ENCODE measurements at places on chromosomes 5 and 9.

- H3K4me3 ChIP-seq = no peak overlapping the region
- no peaks in the 10 kb centered on the region for H3K36me3 ChIP-seq
- H3K27me3 ChIP-seq = no peaks in the 10 kb centered on the region
- H3K27ac ChIP-seq = no peak overlapping the region
- DNase-seq = no peak
These were observed 829.6 kb downstream of the PTPRD start for GRCh38 chr9:9783211-9783610.

DNA sequence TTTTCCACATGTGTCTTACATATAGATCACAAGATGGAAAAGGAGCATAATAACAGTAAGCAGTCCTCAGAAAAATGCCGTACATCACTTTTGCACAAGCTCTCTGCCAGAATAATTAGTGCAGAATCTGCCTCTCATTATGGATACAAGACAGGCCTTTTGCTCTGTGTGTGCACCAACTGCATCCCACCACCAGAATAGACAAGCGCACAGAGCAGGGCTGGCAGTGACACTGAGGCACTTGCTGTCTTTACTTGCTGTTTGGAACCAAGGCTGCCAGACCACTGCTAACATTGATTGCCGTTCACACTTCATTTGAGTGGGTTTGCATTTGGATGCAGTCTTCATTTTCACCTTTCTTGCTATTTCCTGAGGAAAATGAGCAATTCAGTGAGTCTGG is 741.3 kb downstream of the TLE1 start:
- no peak overlapping the region for H3K4me3 ChIP-seq
- no peaks in the 10 kb centered on the region for H3K4me1 ChIP-seq
- H3K27ac ChIP-seq = no peak overlapping the region
- H3K36me3 ChIP-seq = no peaks in the 10 kb centered on the region
- DNase-seq = no peak

- no peaks in the 10 kb centered on the region for H3K27me3 ChIP-seq
- no peaks in the 10 kb centered on the region for H3K4me1 ChIP-seq
- no peaks in the 10 kb centered on the region for H3K36me3 ChIP-seq
- no peak overlapping the region for H3K4me3 ChIP-seq
These were observed 400.9 kb downstream of the RAB3C start for GRCh38 chr5:58983526-58984452.

- no peaks in the 10 kb centered on the region for H3K27me3 ChIP-seq
- H3K27ac ChIP-seq = no peak overlapping the region
- DNase-seq = no peak
- no peak overlapping the region for H3K4me3 ChIP-seq
These were observed 22.5 kb downstream of the PRUNE2 start for GRCh38 chr9:76883341-76883855.

- peaks cover under 1% of the 10 kb centered on the region for H3K4me1 ChIP-seq
- no peak overlapping the region for H3K4me3 ChIP-seq
- H3K27me3 ChIP-seq = no peaks in the 10 kb centered on the region
- peaks cover 18% of the 10 kb centered on the region for H3K36me3 ChIP-seq
- no peak overlapping the region for H3K27ac ChIP-seq
These were observed 45.1 kb downstream of the ERMP1 start for GRCh38 chr9:5787759-5788302.

DNA sequence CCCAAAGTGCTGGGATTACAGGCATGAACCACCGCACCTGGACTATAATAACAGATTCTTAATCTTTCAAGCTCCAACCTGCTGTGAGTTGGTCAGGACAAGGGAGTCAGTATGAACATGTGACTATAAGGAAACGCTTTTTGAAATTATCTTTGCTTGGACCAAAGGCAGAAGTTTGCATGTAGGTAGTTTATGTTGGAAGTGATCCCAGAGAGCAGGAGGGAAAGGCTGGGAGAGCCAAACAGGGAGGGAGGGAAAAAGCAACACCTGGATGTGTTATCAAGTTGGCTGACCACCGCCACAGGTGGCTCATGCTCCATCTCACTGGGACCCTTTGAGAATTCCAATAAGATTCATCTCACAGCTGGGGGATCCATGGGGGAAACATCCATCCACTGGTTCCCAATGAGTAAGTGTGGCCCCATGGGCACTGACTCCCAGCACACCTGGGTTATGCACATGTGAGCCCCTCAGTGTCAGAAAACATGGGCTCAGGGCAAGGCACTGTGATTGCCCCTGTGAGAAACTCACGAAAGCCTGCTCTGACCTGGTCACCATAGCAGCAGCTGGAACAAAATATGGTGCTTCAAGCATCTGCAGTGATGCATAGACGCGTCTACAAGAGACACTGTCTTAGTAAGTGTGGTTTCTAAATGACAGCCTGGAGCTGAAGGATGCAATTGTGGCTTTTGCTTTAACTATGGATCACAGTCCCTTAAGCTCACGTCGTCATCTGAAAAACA is 62.1 kb downstream of the ARSB start:
- H3K4me3 ChIP-seq = no peak overlapping the region

- H3K36me3 ChIP-seq = no peaks in the 10 kb centered on the region
- DNase-seq = no peak
- no peak overlapping the region for H3K4me3 ChIP-seq
These were observed 98.2 kb downstream of the OXCT1 start for GRCh38 chr5:41772056-41772455.

- no peaks in the 10 kb centered on the region for H3K36me3 ChIP-seq
- no peak overlapping the region for H3K27ac ChIP-seq
- no peak for DNase-seq
- H3K4me1 ChIP-seq = no peaks in the 10 kb centered on the region
These were observed 726.5 kb upstream of the RIOK2 start for GRCh38 chr5:97909541-97909940.

- DNase-seq = no peak
- peaks cover 31% of the 10 kb centered on the region for H3K4me1 ChIP-seq
- no peaks in the 10 kb centered on the region for H3K36me3 ChIP-seq
These were observed 50.3 kb downstream of the RFX3 start for GRCh38 chr9:3475300-3476020.

DNA sequence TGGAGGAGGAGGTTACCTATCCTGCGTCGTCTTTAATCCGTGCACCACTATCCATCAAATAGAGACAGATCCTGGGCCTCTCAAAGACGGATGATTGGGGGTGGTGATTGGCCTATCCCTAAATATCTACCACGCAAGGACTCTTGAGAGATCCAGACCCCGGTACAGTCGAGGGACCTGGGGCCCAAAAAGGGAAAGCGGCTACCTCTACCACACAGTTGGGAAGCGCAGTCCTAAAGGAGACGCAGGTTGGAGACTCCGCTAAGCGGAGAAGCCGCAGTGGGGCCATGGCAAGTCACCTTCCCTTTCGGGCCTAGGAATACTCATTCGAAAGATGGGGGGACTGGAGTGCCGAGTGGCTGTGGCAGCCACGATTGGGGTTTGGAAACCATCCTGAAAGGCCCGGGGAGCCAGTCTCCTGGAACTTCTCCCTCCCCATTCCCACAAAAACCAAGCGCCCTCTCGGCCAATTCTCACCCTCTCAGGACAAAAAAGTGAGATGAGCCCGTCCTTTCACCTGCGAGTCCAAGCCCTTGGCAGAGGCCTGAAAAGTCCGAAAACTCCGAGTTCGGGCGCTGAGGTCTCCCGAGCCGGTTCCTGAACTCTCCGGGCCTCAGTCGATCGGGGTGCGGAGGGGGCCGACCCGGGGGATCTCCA is 499 bp upstream of the FOXE1 start:
- no peak overlapping the region for H3K27ac ChIP-seq
- no peaks in the 10 kb centered on the region for H3K36me3 ChIP-seq
- peaks cover 31% of the 10 kb centered on the region for H3K4me1 ChIP-seq
- peaks cover 75% of the 10 kb centered on the region for H3K27me3 ChIP-seq

- H3K4me3 ChIP-seq = no peak overlapping the region
- no peak for DNase-seq
- no peaks in the 10 kb centered on the region for H3K36me3 ChIP-seq
- no peaks in the 10 kb centered on the region for H3K27me3 ChIP-seq
These were observed 473.6 kb upstream of the TNC start for GRCh38 chr9:115591584-115591984.

GRCh38 chr5:112762113-112762810 is 24.6 kb downstream of the APC start:
- peaks cover 2% of the 10 kb centered on the region for H3K4me1 ChIP-seq
- DNase-seq = no peak
- no peak overlapping the region for H3K27ac ChIP-seq
- no peaks in the 10 kb centered on the region for H3K36me3 ChIP-seq

DNA sequence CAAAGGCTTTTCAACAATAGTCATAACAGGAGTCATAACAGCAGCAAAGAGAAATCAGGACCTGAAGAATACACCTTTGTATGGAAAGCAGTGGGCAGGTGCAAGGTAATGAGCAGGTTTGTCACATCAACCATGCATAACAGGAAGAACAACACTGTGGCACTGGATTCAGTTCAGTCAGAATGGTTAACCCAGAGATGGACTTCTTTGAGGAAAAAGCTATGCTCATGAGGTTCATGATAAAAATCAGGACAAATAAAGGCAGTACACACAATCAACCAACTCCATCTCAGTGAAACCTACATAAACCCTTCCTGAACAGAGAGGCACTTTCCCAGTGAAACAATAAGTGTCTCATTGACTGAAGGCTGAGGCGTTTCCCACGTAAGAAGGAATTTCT is 27.0 kb downstream of the ABITRAM start:
- no peaks in the 10 kb centered on the region for H3K27me3 ChIP-seq
- no peak overlapping the region for H3K27ac ChIP-seq
- no peaks in the 10 kb centered on the region for H3K4me1 ChIP-seq

GRCh38 chr9:131735238-131736128 is 4.4 kb downstream of the RAPGEF1 start:
- H3K36me3 ChIP-seq = no peaks in the 10 kb centered on the region
- no peaks in the 10 kb centered on the region for H3K27me3 ChIP-seq
- H3K4me3 ChIP-seq = peak overlapping the region; percentile 12
- no peak overlapping the region for H3K27ac ChIP-seq
- H3K4me1 ChIP-seq = peaks cover 81% of the 10 kb centered on the region
- DNase-seq = no peak

DNA sequence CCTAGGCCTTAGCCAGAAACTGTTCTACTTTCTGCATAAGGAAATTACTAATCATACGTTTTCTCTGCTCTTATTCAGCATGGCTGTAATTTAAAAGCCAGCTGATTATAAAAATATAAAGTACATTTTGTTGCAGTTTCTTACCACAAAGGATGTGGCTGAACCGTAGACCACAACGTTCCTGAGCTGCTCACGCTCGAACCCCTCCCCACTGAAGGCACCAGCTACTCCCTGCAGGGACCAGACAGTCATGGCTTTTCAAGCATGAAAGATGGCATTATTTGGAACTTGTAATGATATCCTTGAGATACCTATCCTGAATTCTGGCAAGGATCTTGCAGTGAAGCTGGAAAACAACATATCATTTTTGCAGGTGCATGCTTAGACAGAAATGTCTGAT is 91.8 kb upstream of the DMRT1 start:
- no peak overlapping the region for H3K4me3 ChIP-seq
- no peak overlapping the region for H3K27ac ChIP-seq
- peaks cover 32% of the 10 kb centered on the region for H3K4me1 ChIP-seq
- DNase-seq = peak; percentile 2
- no peaks in the 10 kb centered on the region for H3K27me3 ChIP-seq

GRCh38 chr5:81247441-81247972 is 14.4 kb downstream of the CKMT2 start:
- H3K4me1 ChIP-seq = no peaks in the 10 kb centered on the region
- no peaks in the 10 kb centered on the region for H3K36me3 ChIP-seq
- no peak overlapping the region for H3K27ac ChIP-seq
- H3K27me3 ChIP-seq = no peaks in the 10 kb centered on the region
- H3K4me3 ChIP-seq = no peak overlapping the region

- no peaks in the 10 kb centered on the region for H3K27me3 ChIP-seq
- no peak overlapping the region for H3K4me3 ChIP-seq
- no peaks in the 10 kb centered on the region for H3K4me1 ChIP-seq
These were observed 221.3 kb downstream of the NPR3 start for GRCh38 chr5:32932241-32932935.
